ENCODE measurements at places on chromosomes 5 and 9.
A peak's percentile ranks its signal among the peaks of the same experiment; 100 is the strongest.

DNA sequence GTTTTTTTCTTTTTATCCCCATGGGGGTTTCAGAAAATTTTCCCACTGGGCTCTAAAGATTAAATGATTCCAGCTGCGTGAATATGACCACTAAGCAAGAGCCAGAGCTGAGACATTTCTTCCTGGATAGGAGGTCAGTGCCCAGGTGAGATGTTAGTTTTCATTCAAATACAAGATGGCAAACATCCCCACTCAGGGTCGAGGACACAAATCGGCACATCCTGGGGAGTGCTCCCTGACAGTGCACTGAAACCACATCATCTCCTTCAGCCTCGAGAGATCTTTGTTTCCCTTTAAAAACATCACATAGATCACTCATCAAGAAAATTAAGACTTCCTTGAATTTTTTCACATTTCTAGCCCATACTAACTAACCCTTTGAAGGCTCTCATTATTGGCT lies 273.2 kb upstream of the PANK3 start:
- DNase-seq = no peak

GRCh38 chr5:95630394-95630917 lies 10.6 kb downstream of the GPR150 start:
- DNase-seq = no peak

DNA sequence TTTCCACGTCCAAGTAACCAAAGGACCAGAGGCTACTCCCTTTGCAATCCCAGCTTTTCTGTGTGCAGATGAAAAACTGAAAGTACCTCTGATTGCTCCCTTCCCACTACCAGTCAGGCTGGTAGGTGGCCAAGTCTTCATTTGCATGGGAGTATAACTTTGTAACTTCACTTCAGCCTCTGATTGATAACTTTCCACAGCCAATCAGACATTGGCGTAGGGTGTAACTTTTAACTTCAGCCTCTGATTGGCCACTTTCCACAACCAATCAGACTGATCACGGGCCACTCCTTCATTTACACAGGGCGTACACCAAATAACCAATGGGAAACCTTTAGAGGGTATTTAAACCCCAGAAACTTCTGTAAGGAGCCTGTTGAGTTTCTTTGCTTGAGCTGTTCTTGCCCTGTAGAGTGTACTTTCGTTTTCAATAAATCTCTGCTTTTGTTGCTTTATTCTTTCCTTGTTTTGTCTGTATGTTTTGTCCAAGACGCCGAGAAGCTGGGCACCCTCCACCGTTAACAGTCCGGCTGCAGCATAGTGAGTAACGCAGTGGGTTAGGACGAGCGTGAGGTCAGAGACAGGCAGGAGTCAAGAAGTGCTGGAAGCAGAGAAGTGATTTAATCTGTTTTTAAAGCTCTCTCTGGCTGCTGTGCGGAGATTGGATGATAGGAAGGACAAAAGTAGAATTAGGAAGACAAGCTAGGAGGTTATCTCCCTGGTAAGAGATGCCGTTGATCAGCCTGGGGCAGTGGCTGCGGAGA lies 3.5 kb upstream of the EXOSC2 start:
- DNase-seq = peak; percentile 92

GRCh38 chr9:130185017-130185416 lies 12.8 kb downstream of the NCS1 start:
- no peak for DNase-seq

GRCh38 chr5:72307968-72308852 lies 11.8 kb downstream of the MRPS27 start:
- DNase-seq = peak; percentile 99

GRCh38 chr5:127440831-127441230 lies 76.6 kb upstream of the PRRC1 start:
- DNase-seq = peak; percentile 85

Measured in osteoblast (primary cell).